Caki2 (cell line): ENCODE measurements at places on chromosomes 1 and 21. TPM values are rescaled to one million over a fixed set of nuclear protein-coding genes. Genes with fewer than 3 reads are reported as not detected.

Gene UMODL1
- total RNA-seq: not detected in 2 replicates

Gene SF3B4
- 28.3 and 30.6 TPM in 2 replicates for total RNA-seq

Gene OR6N1
- total RNA-seq: not detected in 2 replicates

Gene FYB2
- total RNA-seq: not detected in 2 replicates

Gene RIPPLY3
- not detected in 2 replicates for total RNA-seq

Gene CDC7
- 3.5 and 8.4 TPM in 2 replicates for total RNA-seq

Gene MKNK1
- 25.7 and 37.5 TPM in 2 replicates for total RNA-seq
